ENCODE measurements at places on chromosomes 6 and 20. TPM values are rescaled to one million over a fixed set of nuclear protein-coding genes. Genes with fewer than 3 reads are reported as not detected.

HCRTR2 gene
- not detected for total RNA-seq

THBD gene
- 21.4 TPM for total RNA-seq

VARS1 gene
- 53.2 TPM for total RNA-seq

C20orf173 gene
- not detected for total RNA-seq

VIP gene
- under 0.01 TPM for total RNA-seq

ERVFRD-1 gene
- not detected for total RNA-seq

LRRN4 gene
- not detected for total RNA-seq

RSPO3 gene
- not detected for total RNA-seq

SUN5 gene
- not detected for total RNA-seq

OLIG3 gene
- not detected for total RNA-seq

LY6G6C gene
- total RNA-seq: 0.38 TPM

SNAP91 gene
- total RNA-seq: not detected

GINS1 gene
- 1.4 TPM for total RNA-seq

SIGLEC1 gene
- total RNA-seq: not detected

LTA gene
- total RNA-seq: not detected

MUC21 gene
- 0.53 TPM for total RNA-seq

PRDM1 gene
- total RNA-seq: 5.3 TPM

FAM217B gene
- 5.8 TPM for total RNA-seq

VSX1 gene
- not detected for total RNA-seq

NT5E gene
- total RNA-seq: 71.1 TPM

OTOR gene
- not detected for total RNA-seq

KCTD20 gene
- 31.1 TPM for total RNA-seq

MACROD2 gene
- total RNA-seq: 1.6 TPM

SMOC2 gene
- total RNA-seq: 0.90 TPM
